Muscle of arm (tissue), 14 donors: ENCODE measurements at places on chromosomes 16 and 17. TPM values are rescaled to one million over a fixed set of nuclear protein-coding genes. Genes with fewer than 3 reads are reported as not detected.

BCL6B gene
- polyA plus RNA-seq: 16.2 TPM

BIRC5 gene
- polyA plus RNA-seq: 11.1 TPM

PLSCR3 gene
- 20.9 TPM for polyA plus RNA-seq

NACA2 gene
- polyA plus RNA-seq: 1.3 TPM

DRC7 gene
- not detected for polyA plus RNA-seq

KRT40 gene
- 16.4 TPM for polyA plus RNA-seq

PRSS27 gene
- 1.0 TPM for polyA plus RNA-seq

SPNS2 gene
- not detected for polyA plus RNA-seq

SCRN2 gene
- 15.6 TPM for polyA plus RNA-seq

PRAC1 gene
- not detected for polyA plus RNA-seq
